H9 (cell line): ENCODE measurements at places on chromosomes 2 and 18.

GRCh38 chr2:164948540-164948939 is 6.8 kb downstream of the SLC38A11 start:
- DNase-seq, result no peak

- DNase-seq, result peak; percentile 17
Measured at GRCh38 chr2:128413014-128413717, 94.5 kb upstream of the HS6ST1 start.

GRCh38 chr18:1020731-1021344 is 116.2 kb downstream of the ADCYAP1 start:
- no peak for DNase-seq

- peak; percentile 13 for DNase-seq
Measured at GRCh38 chr2:240413813-240414429, 21.5 kb upstream of the GPC1 start.
